ENCODE measurements at places on chromosomes 12 and 14.

- no peak for DNase-seq
These were observed 287.2 kb upstream of the DIO2 start for GRCh38 chr14:80498533-80498932.

DNA sequence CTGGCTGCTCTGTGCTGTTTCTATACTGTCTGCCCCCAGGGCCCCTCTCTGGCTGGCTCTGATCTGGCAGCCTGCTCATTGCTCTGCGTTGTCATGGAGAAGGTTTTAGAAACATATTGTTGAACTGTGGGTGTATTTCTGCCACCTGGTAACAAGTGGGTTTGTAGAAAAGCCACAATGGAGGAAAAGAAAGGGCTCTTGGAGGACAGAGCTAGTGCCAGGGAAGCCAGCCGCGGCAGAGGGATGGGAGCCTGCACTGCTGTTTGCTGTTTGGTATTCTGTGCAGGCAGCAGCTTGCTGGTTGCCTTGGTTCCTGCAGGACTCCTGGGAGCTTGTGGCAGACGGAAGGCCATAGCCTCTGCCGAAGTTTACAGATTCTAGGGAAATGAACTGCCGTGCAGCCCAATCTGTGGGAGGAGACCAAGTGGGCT, 15.1 kb downstream of the CCDC177 start:
- DNase-seq = no peak

DNA sequence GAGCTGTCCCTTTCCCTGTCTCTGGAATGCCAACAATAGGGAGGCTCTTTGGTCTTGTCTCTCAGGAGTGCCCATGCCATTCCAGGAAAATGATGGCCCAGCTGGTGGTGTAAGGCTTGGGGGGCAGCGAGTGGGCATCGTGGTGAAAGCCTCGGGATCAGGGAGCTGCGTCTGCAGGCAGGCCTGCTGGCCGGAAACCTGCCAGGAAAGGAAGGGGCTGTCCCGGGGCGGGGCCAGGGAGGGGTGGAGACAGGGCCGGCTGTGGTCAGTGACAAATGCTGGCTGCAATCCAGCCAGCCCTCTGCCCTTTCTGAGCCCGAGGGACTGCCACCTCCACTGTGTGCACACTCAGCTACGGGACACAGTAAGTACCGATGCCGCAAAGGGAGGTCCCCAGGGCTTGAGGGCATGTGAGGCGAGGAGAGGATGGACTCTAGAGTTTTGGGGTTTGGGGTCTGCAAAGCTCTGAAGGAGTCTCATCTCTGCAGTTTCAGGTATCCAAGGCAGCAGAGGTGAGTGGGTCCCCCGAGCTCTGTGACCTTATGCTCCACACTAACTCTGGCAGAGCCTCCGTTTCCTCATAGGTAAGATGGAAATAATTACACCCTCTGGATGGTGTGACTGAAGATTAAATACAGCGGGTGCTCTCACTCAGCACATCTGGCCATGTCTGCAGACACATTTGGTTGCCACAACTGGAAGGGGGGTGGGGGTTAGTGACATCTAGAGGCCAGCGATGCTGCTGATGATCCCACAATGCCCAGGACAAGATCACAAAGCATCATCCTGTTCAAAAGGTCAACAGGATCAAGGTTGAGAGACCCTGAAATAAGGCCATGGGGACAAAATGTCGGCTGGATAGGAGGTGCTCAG, at the start of gene SERPINA5:
TSS of gene SERPINA5 (plus strand) at position 300 of the 873 bp plus-strand sequence. CDS start 5,937 bp downstream, outside the sequence.
- DNase-seq = no peak

DNA sequence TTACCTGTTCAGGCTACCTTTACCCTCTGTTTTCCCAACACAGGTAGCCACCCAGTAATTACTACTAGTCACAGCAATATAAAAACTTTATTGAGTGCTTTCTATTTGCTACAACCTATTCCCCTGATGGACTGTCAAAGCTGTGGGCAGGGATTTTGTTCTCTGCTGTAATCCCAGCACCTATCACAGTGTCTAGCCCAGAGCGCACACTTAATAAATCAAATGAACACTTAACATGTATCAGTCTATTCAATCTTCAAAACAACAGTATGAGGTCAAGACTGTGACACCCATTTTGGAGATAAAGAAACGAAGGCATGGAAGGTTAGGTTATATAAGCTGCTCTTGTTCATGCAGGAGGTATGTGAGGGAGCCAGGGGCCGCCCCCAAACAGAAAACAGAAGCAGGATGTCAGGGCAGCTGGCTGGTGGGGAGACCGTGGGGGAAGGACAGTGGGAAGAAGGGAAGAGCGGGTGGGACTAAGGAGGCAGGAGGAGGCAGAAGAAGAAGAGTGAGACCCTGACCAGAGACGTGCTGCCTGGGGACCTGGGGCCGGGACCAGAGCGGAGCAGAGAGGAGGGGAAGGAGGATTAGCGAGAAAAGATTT, 1.7 kb downstream of the TNFRSF1A start:
- peak; percentile 47 for DNase-seq

GRCh38 chr12:4874671-4875070, 35.0 kb upstream of the KCNA1 start:
- DNase-seq = no peak

DNA sequence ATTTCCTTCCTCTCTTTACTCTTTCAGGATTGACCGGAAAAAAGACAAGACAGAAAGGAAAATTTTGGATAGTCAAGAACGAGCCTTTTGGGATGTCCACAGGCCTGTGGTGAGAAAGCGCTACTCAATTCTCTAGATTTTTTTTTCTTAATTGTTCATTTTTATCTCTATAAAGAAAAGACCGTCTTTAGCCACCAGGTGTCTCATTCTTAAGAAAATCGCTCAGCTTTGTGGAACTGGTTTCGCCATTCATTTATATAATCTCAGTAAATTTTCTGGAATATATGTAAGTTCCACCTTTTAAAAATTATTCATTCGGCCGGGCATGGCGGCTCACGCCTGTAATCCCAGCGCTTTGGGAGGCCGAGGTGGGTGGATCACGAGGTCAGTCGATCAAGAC, 421.1 kb downstream of the DPF3 start:
- DNase-seq = no peak

GRCh38 chr14:99562856-99563748, 40.9 kb downstream of the CCDC85C start:
- DNase-seq = no peak

- no peak for DNase-seq
These were observed 9.5 kb downstream of the FANCM start for GRCh38 chr14:45145214-45145613.

GRCh38 chr14:100286484-100287191, 19.6 kb downstream of the SLC25A29 start:
- no peak for DNase-seq

DNA sequence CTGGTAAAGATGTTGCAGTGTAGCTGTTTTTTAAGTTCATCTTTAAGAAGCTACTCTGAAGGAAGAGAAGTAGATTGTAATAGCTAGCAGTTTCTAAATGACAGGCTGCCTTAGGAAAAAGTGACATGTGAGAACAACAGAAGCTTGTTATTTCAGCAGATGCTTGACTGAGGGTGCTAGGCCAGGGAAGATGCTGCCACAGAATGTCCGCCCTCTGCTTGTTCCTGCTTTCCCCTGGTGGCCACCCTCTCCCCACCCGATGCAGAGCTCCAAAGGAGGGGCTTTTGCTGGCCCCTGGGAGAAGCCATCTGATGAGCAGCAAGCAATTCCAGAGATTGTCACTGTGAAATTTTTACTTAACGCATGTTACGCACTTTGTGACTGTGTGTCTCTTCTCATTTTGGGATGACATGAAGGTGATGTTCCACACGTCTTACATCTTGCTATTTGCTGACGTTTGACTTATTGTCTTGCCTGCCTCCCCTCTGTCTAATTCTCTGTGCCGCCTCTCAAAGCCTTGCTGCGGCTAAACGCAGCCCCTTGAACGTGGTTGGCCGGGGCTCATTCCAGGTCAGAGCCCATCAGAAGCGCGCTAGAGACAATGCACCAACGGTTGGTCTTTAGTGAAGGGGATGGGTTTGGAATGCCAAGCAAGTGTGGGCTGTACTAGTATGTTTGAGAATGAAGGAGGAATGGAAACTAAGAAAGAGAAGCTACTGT, 44.8 kb downstream of the WDR20 start:
- DNase-seq = no peak

- no peak for DNase-seq
These were observed 75.8 kb downstream of the MOK start for GRCh38 chr14:102229071-102229738.

Data from central memory CD4-positive, alpha-beta T cell (primary cell).